Retinal pigment epithelial cell (primary cell): ENCODE measurements at places on chromosomes 5 and 9.
A peak's percentile ranks its signal among the peaks of the same experiment; 100 is the strongest.

- no peak for DNase-seq
Measured at GRCh38 chr9:2228641-2229040, 213.5 kb downstream of the SMARCA2 start.

GRCh38 chr9:123343443-123344191 is 12.4 kb upstream of the CRB2 start:
- no peak for DNase-seq

DNA sequence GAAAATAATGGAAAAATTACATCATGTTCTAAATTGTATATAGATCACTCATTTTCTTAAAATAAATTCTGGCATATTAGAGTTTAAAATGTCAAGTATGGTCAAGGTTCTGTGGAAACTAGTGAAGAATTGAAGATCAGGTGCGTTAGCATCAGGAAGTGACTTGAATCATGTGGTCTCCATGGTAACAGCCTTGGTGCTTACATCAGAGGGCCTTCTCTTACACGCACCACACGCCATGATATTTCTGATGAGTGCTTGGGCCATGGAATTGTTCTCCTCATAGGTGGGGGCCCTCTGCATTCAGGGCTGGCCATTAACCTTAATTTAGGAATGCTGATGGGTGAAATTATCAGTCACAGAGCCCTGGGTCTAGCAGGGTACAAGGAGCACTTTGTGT is 288.1 kb upstream of the EFNA5 start:
- no peak for DNase-seq

- no peak for DNase-seq
Measured at GRCh38 chr5:132203464-132203818, 24.2 kb downstream of the P4HA2 start.

DNA sequence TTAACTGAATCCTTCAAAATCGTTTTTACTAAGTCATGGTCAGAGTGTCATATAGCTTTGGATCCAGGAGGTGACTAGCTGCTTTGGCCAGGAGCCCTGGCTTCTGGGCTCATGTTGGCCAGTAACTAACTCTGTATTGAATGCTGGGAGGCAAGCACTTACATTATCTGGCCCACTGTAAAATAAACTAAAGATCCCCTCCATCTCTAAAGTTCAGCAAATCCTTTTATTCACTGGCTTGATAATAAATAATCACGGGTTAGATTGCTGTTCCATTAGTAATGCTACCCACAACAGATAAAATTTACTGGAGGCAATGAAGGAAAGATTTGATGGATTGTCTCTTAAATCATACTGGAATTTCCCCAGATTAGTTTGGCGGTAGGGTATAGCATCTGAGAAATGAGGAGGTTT is 382.2 kb upstream of the TLE4 start:
- DNase-seq, result peak; percentile 23
